Stimulated activated CD4-positive, alpha-beta T cell treated with anti-CD3 and anti-CD28 coated beads, Interleukin-12 subunit alpha, Interleukin-12 subunit beta, amount 100 ng/mL, for 24 hours (primary cell): ENCODE measurements at places on chromosomes 6 and 20.

GRCh38 chr6:111615916-111616612, 10.4 kb upstream of the TRAF3IP2 start:
- no peak for DNase-seq

- no peak for DNase-seq
Observed at GRCh38 chr6:43936476-43936875, 166.5 kb downstream of the VEGFA start.

DNA sequence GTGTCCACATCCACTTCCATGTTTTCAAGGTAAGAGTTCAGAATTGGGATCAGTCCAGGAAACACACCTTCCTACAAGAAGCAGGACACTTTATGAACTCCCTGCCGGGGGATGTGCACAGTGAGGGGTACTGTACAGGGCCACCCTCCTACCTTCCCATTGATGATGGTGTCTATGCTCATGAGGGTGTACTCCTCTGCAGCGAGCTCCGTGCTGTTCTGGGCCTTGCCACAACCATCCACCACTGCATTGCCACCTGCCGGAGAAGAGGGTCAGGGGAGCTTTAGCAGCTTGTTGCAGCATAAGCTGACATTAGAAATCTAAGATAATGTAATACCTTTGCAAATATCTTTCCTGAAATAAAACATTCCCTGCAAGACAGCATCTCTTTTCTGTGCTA, 44.8 kb downstream of the GCLC start:
- DNase-seq: no peak

GRCh38 chr6:5865506-5866031, 141.2 kb downstream of the NRN1 start:
- DNase-seq: no peak
